Dermis microvascular lymphatic vessel endothelial cell (primary cell): ENCODE measurements at places on chromosomes 12 and 14. TPM values are rescaled to one million over a fixed set of nuclear protein-coding genes. Genes with fewer than 3 reads are reported as not detected.
A peak's percentile ranks its signal among the peaks of the same experiment; 100 is the strongest.

GRCh38 chr12:9079883-9080675, 35.6 kb downstream of the A2M start:
- no peak for DNase-seq

The SLC5A8 gene
- under 0.01 and 0.13 TPM in 2 replicates for total RNA-seq

The RAD9B gene
- total RNA-seq, result 0.25 and 0.26 TPM in 2 replicates

GRCh38 chr12:51012570-51013236, 13.5 kb downstream of the SLC11A2 start:
- no peak for DNase-seq

DNA sequence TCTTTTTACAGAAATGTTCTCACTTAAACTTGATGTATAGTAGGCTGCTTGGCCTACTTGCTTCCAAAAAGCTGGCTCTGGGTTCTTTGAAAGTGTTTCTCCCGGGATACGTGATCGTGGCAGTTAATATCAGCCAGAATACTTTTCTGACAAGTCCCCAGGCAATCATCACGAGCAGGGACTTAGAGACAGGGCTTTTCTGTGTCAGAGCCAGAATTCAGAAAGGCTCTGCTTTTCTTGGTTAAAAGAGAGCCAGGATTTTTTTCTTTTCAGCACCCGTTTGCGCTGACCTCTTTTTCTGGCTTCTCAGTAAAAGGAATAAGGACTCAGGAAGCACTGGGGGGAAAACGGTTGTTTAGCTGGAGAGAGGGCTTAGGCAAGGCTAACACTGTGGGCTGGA, 57.8 kb upstream of the ARHGAP5 start:
- DNase-seq, result no peak

The GALNT16 gene
- 0.13 TPM in 2 replicates for total RNA-seq

DNA sequence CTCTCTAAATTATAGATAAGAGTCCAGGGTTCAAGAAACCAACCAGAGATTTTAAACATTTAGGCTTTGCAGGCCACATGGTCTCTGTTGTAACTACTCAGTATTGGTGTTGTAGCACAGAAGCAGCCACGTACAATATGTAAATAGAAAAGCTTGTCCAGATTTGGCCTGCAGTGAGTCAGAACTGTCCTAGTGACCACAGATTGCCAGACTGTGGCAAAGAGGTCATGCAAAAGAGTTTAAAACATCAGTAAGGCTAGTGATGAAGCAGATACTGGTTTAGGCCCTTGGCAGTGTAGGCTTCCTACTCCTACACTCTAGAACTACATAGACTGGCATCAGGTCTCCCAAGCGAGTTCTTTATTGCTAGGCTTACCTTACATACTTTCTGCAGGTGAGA, 117.6 kb upstream of the GARIN6 start:
- no peak for DNase-seq

DNA sequence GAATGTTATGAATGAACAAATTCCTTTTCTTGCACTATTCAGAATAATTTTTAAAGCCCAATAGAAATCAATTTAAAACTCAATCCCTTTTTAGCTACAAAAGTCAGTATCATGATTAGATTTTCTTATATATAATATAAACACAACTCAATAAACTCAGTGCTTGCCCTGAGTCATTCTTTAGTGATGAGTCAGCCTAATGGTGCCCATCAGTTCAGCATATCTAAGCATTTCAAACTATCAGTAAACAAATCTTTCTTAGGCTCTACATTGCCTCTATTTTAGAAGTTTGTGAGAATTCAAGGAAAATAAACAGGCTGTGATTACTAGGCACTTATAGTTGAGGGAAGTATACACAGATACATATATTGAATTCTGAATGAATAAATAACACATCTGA, 179.6 kb downstream of the NELL2 start:
- no peak for DNase-seq

DNA sequence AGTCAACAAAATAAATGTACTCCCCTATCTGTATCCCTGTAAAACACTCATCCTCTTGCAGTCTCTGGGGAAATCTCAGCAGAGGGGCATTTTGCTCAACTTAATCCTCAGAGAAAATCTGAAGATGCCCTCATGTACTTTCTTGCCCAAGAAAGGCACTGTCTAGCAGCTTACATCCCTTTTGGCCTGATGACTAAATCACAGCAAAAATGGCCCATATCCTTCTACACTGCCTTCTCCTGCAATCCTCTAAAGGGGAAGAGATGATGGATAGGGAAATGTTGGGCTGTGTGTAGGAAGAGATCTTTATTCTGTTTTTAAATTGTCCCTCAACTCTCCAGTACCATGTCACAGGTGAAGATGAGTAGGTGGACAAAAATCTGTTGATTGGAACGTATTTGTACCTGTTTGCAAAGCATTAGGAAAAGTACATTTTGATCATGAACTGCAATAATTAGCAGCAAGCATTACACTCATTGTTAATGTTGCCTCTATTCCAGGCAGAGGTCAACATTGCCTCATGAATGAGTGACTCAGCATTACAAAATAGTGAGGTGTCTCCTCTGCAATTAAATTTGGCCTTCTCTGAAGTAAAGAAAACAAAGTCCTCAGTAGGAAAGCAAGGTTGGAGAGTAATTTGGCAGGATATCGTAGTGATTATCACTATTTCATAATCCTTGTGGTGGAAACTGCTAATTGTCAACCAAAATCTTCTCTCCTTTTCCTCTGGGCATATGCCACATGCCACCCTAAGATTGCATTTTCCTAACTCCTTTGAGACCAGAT, 172.4 kb upstream of the CAND1 start:
- DNase-seq, result no peak

GRCh38 chr12:65510584-65511050, 232.1 kb downstream of the MSRB3 start:
- DNase-seq, result peak; percentile 45

DNA sequence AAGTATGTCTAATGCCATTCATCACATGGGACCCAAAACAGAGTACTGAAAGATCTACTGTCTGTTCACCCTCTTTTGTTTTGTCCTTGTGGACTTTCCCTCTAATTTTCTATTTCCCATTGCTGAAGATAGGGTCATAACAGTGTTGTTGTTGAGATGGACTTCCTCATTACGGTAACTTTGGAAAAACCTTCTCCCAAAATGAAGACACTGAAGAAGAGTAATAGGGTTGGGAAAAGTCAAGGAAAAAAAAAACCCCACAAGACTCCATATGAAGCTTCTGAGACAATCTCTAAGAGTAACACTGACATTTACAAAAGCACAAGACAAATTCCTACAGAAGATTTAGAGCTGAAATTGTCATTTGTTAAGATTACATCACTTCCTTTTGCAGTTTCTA, 36.7 kb downstream of the EXOC5 start:
- DNase-seq, result no peak

DNA sequence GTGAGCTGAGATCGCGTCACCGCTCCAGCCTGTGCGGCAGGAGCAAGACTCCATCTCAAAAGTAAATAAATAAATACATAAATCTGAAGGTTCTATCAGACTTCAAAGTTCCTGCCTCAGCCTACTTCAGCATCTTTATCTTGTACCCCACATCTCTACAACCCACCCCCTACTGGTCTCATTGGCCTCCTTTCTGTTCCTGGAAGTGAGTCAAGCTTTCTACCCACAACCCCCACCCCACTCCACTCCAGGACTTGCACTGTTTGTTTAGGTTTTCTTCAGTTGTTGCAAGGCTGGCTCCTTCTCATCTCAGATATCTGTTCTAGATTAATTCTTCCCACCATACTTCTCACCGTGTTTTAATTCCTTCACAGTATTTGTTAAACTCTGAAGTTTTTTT, 714 bp upstream of the PSMC6 start:
- peak; percentile 50 for DNase-seq

The GNG2 gene
- total RNA-seq, result 4.6 and 9.4 TPM in 2 replicates

GRCh38 chr12:53201639-53202038, 5.4 kb downstream of the ITGB7 start:
- DNase-seq, result no peak

- DNase-seq, result no peak
Observed at GRCh38 chr12:113512568-113512967, 40.9 kb upstream of the LHX5 start.

The NGB gene
- total RNA-seq, result not detected in 2 replicates

The PLEKHA5 gene
- total RNA-seq, result 6.3 and 8.5 TPM in 2 replicates

- peak; percentile 51 for DNase-seq
Observed at GRCh38 chr12:124898200-124898922, 16.1 kb downstream of the UBC start.

DNA sequence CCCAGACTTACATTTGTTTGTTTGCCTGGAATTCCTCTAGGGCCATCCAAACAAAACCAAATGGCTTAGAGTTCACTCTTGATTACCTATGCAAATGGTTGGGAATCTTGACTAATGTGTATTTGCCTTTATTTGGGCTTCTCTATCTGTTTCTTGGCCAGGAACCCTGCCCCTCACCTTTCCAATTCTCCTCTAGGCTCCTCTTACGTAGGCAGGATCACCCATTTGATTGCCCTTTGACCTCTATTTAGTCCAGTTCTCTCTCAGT, 123.0 kb upstream of the DYRK2 start:
- DNase-seq, result no peak
